SJSA1 (cell line): ENCODE measurements at places on chromosomes 6 and 20. TPM values are rescaled to one million over a fixed set of nuclear protein-coding genes. Genes with fewer than 3 reads are reported as not detected.

GRCh38 chr6:52786249-52786956, 17.2 kb downstream of the GSTA1 start:
- DNase-seq = no peak

GRCh38 chr6:99467509-99468106, 42.5 kb upstream of the PNISR start:
- DNase-seq = peak; percentile 15

DNA sequence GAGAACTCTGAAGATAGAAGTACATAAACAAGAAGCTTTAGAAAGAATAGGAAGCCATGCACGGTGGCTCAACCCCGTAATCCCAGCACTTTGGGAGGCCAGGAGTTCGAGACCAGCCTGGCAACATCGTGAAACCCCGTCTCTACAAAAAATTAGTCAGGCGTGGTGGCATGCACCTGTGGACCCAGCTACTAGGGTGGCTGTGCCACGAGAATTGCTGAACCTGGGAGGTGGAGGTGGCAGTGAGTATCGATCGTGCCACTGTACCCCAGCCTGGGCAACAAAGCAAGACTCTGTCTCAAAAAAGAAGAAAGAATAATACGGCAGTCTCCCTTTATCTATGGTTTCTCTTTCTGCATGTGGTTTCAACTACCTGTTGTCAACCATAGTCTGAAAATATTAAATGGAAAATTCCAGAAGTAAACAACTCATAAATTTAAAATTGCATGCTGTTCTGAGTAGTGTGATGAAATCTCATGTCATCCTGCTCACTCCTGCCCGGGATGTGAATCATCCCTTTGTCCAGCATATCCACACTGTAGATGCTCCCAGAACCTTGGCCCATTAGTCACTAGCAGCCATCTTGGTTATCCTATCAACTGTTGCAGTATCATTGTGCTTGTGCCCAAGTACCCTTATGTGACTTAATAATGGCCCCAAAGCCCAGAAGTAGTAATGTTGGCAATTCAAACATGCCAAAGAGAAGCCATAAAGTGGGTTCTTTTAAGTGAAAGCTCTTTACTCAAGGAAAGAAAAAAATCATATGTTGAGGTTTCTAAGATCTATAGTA, 22.1 kb downstream of the DEK start:
- DNase-seq = peak; percentile 75

GRCh38 chr6:33278392-33278741, 1.4 kb downstream of the B3GALT4 start:
- DNase-seq = no peak

DNA sequence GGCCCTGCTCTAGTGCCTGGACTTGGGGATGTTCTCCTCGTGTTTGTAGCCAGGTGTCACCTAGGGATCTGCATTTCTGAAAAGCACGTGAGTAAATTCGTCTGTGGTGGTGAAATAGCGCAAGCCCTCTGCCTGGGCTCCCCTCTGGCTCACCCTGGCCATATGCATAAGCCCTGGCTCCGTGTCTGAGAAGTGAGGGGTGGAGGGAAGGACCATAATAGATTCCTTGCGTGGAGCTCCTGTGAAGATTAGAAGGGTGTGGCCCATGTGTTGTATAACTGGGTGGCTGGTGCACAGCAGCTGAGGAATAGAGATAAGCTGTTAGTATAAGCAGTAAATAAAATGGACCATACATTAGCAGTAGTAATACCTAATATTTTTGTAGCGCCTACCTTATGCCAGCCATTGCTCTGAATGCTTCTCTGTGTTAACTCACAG, 4.8 kb downstream of the BCAS1 start:
- no peak for DNase-seq

GRCh38 chr20:44355498-44356352, at the start of gene HNF4A:
Gene HNF4A (plus strand): TSS chr20:44355699. CDS start chr20:44355805, 106 bp downstream.
- DNase-seq = no peak

- no peak for DNase-seq
Measured at GRCh38 chr20:61937963-61938838, 127.5 kb downstream of the TAF4 start.

DNA sequence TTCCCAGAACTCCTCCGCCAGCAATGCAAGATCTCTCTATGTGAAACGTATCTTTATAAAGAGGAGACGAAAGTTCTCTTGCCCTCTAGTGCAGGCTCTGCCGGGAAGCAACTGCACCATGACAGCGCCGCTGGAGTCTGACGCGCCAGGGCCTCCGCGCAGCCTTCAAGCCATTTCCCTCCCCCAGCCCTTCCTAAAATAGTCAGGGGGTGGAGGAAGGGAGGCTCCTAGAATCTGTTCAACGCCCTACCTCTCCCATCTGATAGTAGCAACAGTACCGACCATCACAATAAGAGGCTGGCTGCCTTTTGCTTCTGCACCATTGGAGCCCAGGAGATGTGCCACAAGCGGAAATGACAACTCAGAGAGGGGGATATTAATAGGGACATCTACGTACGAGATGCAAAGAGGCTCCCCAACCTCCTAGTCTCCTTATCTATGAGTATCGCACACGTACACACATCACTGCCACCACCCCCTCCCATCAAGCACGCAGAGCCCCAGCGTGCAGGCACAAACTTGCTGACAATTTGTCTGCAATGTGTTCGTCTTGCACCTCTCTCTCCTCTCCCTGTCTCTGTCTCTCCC, 1.0 kb downstream of the SYNE1 start:
- DNase-seq = no peak

GRCh38 chr6:142842418-142843261, 102.3 kb downstream of the HIVEP2 start:
- peak; percentile 43 for DNase-seq

DNA sequence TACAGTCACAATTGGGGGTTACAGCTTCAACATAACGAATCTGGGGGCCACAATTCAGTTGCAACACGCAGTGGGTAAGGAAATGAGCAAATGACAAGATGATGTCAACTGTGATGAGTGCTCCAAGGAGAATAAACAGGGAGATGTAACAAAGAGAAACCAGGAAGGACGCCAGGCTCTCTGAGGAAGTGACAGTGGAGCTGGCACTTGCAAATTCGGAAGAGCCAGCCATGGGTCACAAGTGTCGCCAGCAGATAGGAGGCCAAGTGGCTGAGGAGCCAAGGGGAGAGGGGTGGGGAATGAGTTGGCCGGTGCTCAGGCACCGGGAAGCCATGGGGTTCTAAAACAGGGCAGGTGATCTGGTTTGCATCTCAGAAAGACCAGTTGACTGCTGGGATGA, 136.4 kb downstream of the EYA2 start:
- DNase-seq = no peak

- DNase-seq = no peak
Measured at GRCh38 chr6:102525336-102525735, 1131.8 kb downstream of the GRIK2 start.

GRCh38 chr20:50259705-50260478, 69.3 kb downstream of the CEBPB start:
- DNase-seq = no peak

- no peak for DNase-seq
Measured at GRCh38 chr20:9119776-9120175, 50.9 kb downstream of the PLCB4 start.

GRCh38 chr6:103872678-103873077, 987.0 kb downstream of the HACE1 start:
- no peak for DNase-seq

DNA sequence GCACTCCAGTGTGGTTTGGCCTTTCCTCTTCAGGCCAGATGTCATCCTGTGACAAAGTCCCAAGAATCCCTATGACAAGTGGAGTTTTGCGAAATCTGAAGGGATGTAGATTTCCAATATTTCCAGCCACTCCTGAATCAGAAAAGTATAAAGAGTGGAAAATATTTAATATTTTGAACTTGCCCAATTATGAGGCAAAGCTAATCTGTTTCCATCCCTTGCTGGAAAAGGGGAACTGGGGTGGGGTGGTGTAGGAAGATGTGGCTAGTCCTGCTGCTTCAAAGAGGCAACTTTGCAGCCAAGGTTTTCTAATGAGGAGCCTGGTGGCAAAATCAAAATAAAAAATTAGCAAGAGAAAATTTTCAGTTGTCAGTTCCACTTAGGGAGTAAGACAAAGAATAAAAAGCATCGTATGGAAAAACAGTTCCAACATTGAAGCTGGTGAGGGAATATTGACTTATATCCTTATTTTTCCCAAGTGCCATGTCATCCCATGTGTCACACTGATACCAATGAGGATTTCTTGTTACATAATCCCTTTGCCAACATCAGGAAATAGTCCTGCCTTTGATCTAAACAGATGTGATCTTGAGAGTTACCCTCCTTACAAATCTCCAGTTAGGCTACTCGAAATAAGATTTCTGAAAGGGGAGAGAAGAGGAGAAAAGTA, 480.0 kb upstream of the JARID2 start:
- DNase-seq = no peak

- DNase-seq = no peak
Measured at GRCh38 chr6:116047173-116047933, 13.3 kb downstream of the FRK start.

DNA sequence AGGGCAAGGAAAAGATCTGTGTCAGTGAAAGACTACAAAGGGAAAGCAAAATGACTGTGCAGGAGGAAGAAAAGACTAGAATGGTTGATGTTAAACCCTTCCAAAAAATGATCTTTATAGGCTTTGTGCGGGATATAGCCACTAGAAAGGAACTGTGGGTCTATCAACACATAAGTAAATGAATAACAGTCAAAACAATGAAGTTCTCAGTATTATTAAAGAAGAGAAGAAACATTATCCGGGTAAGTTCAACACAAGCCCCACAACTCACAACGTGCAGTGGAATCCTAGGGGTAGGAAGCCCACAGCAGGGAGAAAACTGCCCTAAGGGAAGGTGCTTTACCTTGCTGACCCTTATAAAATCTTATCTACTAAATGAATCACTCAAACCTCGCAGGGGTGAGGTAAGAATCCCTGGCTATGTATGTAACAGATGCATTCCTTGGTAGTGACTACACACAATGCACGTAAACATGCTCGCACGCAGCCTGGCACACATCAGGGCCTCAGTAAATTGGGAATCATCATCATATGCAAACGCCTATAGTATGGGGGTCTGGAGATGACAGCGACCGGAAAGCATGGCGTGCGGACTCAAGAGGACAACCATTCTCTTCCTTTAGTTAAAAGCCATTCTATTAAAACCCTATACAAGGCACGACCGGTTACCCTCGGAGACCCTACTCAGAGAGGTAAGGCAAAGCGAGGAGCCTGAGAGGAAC, 11.3 kb downstream of the TFAP2A start:
- peak; percentile 78 for DNase-seq

DNA sequence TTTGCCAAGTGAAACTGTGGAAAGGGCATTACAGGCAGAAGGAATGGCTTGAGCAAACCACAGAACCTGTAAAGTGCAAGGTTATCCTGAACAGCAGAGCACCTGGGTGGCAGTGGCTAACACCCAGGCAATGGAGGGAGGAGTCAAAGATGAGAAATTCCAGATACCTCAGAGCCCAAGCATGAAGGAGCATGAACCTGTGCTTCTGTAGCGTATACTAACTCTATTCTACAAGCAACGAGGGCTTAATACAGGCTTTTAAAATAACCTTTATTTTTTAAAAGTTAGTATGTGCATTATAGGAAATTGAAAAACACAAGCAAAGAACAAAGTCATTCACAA, 77.0 kb downstream of the CNBD2 start:
- DNase-seq = no peak

- no peak for DNase-seq
Measured at GRCh38 chr6:154476494-154476893, 34.0 kb downstream of the CNKSR3 start.

DNA sequence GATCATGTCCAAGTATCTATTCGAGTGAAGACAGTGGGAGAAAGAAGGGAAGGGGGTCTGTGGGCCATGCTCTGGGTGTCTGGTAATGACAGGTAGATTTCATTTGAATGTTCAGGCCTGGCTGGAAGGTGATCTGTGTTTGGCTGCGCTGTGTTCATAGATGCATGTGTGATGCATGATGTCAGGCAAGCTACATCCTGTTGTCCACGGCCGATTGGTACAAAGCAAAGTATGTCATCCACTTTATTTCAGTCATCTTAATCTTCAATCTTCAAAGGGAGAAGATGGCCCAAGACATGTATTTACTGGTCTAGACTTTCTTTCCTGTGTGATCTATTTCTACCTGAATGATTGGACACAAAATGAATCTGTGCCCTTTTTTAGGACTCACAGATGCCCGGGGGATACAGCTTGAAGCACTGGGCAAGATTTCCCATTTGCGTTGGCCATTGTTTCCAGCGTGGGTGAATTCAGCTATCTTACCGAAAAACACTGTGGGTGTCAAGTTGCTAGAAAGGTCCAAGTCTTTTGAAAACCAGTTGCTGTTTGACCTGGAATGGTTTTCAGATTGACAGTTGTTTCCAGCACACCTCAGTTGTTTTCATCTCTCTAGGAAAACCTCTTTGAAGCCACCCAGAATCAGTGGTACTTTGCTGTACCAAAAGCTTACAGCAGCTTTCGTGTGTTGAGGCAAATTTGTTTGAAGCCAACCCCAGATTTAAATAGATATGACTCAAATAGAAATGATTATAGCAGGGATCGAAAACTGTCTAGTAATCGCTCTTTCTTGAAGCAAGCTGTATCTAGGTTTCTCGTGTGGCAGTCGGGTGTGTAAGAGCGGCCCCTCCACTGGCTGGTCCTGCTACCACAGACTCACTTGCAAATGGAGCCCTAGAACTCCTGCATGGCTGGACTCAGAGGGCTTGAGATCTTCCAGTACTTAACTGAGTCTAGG, 27.2 kb downstream of the DUSP22 start:
- DNase-seq = no peak

DNA sequence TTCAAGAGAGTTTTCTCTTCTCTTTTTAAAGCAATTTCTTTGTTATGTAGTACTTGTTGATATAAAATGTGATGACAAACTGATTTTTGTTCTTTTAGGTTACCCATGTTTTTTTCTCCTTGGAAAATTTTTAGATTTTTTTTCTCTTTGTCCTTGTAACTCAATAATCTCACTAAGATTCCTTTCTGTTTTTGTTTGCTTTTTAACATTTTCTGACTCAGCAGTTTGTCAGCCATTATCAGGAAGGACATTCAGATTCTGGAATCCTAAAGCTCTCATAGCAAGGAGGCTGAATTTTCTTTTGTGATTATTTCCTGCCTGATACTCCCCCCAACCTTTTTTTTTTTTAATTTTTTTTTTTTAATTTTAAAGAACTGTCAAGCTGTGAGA, 75.2 kb upstream of the CITED2 start:
- DNase-seq = no peak

GRCh38 chr20:37970856-37971245, 62.4 kb downstream of the TTI1 start:
- DNase-seq = no peak

CDC40 gene
- 32.5 and 36.2 TPM in 2 replicates for total RNA-seq

HRH3 gene
- not detected in 2 replicates for total RNA-seq

VSX1 gene
- not detected in 2 replicates for total RNA-seq

EYS gene
- total RNA-seq = not detected in 2 replicates

SERPINB1 gene
- total RNA-seq = 22.6 and 28.0 TPM in 2 replicates

BMP6 gene
- total RNA-seq = 1.4 and 1.7 TPM in 2 replicates

TRIM31 gene
- not detected in 2 replicates for total RNA-seq

SNAP25 gene
- 3.9 and 13.9 TPM in 2 replicates for total RNA-seq

HLA-DRB5 gene
- total RNA-seq = not detected in 2 replicates

RBBP8NL gene
- not detected in 2 replicates for total RNA-seq
